H1 (cell line): ENCODE measurements at places on chromosomes 12 and 14.

GRCh38 chr12:13163868-13164635 lies 32.5 kb upstream of the EMP1 start:
- no peak overlapping the region for H3K4me3 ChIP-seq
- DNase-seq = no peak
- no peaks in the 10 kb centered on the region for H3K36me3 ChIP-seq
- no peak overlapping the region for H3K27ac ChIP-seq

DNA sequence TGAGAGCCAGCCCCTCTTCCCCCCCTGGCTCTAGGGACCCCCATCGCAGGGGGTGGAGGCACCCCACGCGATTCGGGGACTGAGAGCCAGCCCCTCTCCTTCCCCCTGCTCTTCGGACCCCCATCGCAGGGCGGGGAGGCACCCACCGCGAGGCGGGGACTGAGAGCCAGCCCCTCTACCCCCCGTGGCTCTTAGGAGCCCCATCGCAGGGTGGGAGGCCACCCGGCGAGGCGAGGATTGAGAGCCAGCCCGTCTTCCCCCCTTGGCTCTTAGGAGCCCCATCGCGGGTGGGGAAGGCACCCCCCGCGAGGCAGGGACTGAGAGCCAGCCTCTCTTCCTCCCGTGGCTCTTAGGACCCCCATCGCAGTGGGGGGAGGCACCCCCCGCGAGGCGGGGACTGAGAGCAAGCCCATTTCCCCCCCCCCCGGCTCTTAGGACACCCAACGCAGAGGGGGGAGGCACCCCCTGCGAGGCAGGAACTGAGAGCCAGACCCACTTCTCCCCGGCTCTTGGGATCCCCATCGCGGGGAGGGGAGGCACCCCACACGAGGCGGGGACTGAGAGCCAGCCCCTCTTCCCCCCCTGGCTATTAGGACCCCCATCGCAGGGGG lies 45.6 kb downstream of the DDX11 start:
- H3K4me1 ChIP-seq = peaks cover 9% of the 10 kb centered on the region
- no peak overlapping the region for H3K27ac ChIP-seq
- H3K36me3 ChIP-seq = no peaks in the 10 kb centered on the region; the same call in 1 of the 2 replicates
- DNase-seq = no peak
- H3K27me3 ChIP-seq = peaks cover 33% of the 10 kb centered on the region

DNA sequence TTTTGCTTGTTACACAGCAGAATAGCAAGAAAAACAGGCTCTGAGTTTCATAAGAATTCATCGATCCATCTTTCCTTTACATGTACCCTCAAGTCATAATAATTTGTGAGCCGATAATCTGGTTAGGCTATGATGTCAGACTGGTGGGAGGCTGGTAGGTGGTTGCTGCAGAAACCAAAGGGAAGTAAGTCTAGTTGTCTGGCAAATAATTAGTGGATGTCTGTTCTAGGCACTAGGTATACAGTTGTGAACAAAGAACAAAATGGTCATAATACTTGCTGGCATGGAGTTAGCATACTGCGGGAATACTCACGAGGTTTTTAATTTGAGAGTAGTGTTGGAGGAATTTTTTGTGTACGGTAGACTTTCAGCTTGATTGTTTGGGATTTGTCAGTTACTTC lies 8.8 kb downstream of the SUSD6 start:
- H3K4me3 ChIP-seq = no peak overlapping the region
- peaks cover 3% of the 10 kb centered on the region for H3K4me1 ChIP-seq
- no peak overlapping the region for H3K27ac ChIP-seq
- no peaks in the 10 kb centered on the region for H3K27me3 ChIP-seq

- no peaks in the 10 kb centered on the region for H3K4me1 ChIP-seq
- H3K27me3 ChIP-seq = no peaks in the 10 kb centered on the region
- H3K36me3 ChIP-seq = no peaks in the 10 kb centered on the region
- no peak overlapping the region for H3K4me3 ChIP-seq
- no peak overlapping the region for H3K27ac ChIP-seq
Measured at GRCh38 chr12:66775871-66776270, 97.0 kb upstream of the GRIP1 start.

GRCh38 chr12:85280165-85280983 lies at the start of gene ALX1:
Gene ALX1, plus strand, starts transcription at chr12:85280220. Its CDS starts 42 bp downstream, at chr12:85280262.
- H3K36me3 ChIP-seq = no peaks in the 10 kb centered on the region
- H3K4me1 ChIP-seq = peaks cover 3% of the 10 kb centered on the region
- H3K27ac ChIP-seq = peak within 1 kb of the TSS; percentile 39; the same call in 1 of the 2 replicates
- peak within 1 kb of the TSS; percentile 68 for H3K4me3 ChIP-seq

- DNase-seq = no peak
- H3K4me3 ChIP-seq = no peak overlapping the region
- H3K27me3 ChIP-seq = no peaks in the 10 kb centered on the region
- H3K27ac ChIP-seq = no peak overlapping the region
- peaks cover 3% of the 10 kb centered on the region; the same call in 1 of the 2 replicates for H3K4me1 ChIP-seq
- peaks cover 6% of the 10 kb centered on the region; the same call in 1 of the 2 replicates for H3K36me3 ChIP-seq
Measured at GRCh38 chr12:32398181-32398580, 1.2 kb upstream of the FGD4 start.

- no peaks in the 10 kb centered on the region for H3K27me3 ChIP-seq
- H3K4me1 ChIP-seq = no peaks in the 10 kb centered on the region
- no peaks in the 10 kb centered on the region for H3K36me3 ChIP-seq
- no peak for DNase-seq
- H3K27ac ChIP-seq = no peak overlapping the region
- H3K4me3 ChIP-seq = no peak overlapping the region
Measured at GRCh38 chr14:37051153-37051552, 121.3 kb downstream of the SLC25A21 start.

- peak overlapping the region; percentile 78; the same call in 1 of the 2 replicates for H3K27ac ChIP-seq
- H3K27me3 ChIP-seq = no peaks in the 10 kb centered on the region
- no peaks in the 10 kb centered on the region for H3K36me3 ChIP-seq
- DNase-seq = no peak
- peak overlapping the region; percentile 34; the same call in 1 of the 2 replicates for H3K4me3 ChIP-seq
Measured at GRCh38 chr12:45234139-45234865, 18.4 kb downstream of the ANO6 start.

DNA sequence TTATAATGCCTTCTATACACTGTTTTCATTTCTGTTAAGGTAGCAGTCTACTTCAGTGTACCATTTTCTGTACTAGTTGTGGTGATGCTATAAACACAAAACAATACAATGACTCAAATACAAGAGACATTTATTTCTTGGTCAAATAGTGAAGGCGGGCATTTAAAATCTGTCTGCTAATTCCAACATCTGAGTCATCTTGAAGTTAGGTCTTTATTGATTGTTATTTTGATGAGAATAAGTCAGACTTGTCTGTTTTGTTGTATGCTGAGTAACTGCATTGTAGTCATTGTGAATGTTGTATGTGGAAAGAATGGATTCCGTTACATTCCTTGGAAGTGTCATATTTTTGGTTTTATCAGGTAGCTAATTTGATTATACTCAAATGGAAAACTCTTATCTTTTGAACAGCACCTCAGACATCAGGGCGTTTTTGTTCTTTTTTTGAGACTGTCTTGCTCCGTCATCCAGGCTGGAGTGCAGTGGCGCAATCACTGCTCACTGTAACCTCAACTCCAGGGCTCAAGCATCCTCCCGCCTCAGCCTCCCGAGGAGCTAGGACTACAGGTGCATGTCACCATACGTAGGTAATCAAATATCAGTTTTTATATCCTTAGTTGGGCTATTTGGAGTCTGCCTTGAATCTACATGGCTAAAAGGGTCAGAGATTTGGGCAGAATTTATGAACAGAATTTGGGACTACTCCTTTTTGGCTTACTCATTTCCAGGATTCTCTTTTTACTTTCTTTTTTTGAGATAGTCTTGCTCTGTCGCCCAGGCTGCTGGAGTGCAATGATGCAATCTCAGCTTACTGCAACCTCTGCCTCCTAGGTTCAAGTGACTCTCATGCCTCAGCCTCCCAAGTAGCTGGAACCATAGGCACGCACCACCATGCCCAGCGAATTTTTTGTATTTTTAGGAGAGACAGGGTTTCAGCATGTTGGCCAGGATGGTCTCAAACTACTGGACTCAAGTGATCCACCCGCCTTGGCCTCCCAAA lies 56.8 kb downstream of the PAPLN start:
- H3K27me3 ChIP-seq = no peaks in the 10 kb centered on the region
- peaks cover 4% of the 10 kb centered on the region; the same call in 1 of the 2 replicates for H3K36me3 ChIP-seq
- no peak overlapping the region for H3K4me3 ChIP-seq
- H3K4me1 ChIP-seq = no peaks in the 10 kb centered on the region

DNA sequence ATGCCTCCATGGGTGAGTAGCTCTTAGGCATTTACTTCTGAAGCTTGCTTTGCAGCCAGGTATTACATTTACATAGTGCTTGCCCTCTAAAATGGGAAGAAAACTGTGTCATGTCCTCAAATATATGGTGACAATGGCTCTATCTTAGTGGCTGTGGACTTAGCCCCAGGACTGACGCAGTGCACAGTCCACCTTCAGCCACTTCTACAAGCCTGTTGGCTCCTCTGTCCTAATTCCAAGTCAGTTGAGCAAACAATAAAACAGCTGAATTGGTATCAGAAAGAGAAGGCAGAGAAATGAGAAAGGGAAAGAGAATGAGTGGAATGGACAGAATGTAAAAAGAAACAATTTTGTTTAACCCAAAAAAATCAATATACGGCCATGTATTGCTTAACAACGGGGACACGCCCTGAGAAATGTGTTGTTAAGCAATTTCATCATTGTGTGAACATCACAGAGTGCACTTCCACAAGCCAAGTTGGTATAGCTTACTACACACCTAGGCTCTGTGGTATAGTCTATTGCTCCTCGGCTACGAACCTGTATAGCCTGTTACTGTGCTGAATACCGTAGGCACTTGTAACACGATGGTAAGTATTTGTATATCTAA lies 93.5 kb downstream of the GRIN2B start:
- no peak overlapping the region for H3K27ac ChIP-seq
- H3K4me3 ChIP-seq = no peak overlapping the region
- no peaks in the 10 kb centered on the region for H3K4me1 ChIP-seq
- DNase-seq = no peak
- no peaks in the 10 kb centered on the region for H3K27me3 ChIP-seq

DNA sequence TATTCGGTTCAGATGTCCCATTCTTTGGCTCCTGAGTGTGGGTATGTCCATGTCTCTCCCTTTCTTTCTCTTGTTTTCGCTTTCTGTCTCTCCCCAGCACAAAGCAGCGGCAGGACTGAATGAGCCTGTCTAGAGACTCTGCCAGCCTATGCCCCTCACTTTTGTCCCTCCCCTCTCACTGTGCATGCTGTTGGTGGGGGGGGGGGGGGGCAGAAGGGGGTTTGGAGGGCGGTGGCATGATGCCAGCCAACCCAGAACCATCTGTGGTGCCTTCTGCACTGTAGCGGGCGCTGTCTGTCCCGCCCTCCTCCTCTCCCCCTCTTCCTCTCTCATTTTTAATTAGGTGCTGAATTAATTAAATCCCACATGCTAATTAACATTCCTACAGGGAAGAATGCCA lies 17.7 kb downstream of the NGDN start:
- no peak for DNase-seq
- no peaks in the 10 kb centered on the region for H3K36me3 ChIP-seq

GRCh38 chr12:113702836-113703235 lies 231.2 kb upstream of the LHX5 start:
- H3K27me3 ChIP-seq = no peaks in the 10 kb centered on the region
- no peaks in the 10 kb centered on the region for H3K36me3 ChIP-seq
- no peak overlapping the region for H3K27ac ChIP-seq
- no peaks in the 10 kb centered on the region for H3K4me1 ChIP-seq
- DNase-seq = no peak

DNA sequence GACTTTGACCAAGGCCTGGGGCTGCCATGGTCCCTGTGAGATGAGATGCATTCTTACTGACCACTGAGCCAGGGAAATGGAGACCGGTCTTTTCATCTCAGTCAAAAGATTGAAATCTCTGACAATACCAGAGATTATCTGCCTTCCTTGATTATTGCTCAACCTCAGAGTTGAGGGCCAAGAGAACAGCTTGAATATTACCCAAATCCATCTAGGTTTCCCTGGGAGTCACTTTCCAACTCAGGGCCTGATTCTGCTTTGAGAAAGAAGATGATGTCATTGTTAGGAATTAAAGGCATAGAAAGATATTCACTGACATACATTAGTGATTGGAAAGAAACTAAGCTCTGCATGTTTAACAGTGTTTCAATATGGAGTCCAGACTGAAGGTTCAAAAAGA lies 515.9 kb upstream of the TBX3 start:
- H3K27ac ChIP-seq = no peak overlapping the region
- H3K4me1 ChIP-seq = no peaks in the 10 kb centered on the region; the same call in 1 of the 2 replicates
- DNase-seq = no peak
- no peak overlapping the region for H3K4me3 ChIP-seq

- H3K4me3 ChIP-seq = no peak overlapping the region
- no peaks in the 10 kb centered on the region for H3K36me3 ChIP-seq
- no peak overlapping the region for H3K27ac ChIP-seq
- H3K27me3 ChIP-seq = no peaks in the 10 kb centered on the region
- peaks cover 15% of the 10 kb centered on the region; the same call in 1 of the 2 replicates for H3K4me1 ChIP-seq
- no peak for DNase-seq
Measured at GRCh38 chr12:19915392-19916195, 452.7 kb upstream of the PDE3A start.

DNA sequence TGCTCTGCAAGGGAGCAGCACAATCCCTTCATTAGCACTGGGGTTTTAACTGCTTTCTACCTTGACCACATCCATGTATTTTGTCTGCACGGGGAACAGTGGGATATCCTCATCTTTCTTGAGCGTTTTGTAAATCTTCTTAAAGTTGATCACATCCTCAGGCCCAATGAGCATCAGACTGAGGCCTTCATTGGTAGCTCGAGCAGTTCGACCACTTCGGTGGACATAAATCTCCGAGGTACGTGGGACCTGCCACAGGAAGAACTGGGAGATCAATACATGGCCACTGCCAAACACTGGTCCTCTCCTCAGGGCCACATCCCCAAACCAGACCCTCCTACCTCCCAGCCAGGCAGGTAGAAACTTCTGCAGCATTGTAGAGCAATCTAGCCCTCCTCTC lies 26.1 kb downstream of the DDX24 start:
- H3K27me3 ChIP-seq = no peaks in the 10 kb centered on the region
- H3K27ac ChIP-seq = no peak overlapping the region
- peaks cover 82% of the 10 kb centered on the region for H3K36me3 ChIP-seq
- H3K4me1 ChIP-seq = no peaks in the 10 kb centered on the region; the same call in 1 of the 2 replicates
- H3K4me3 ChIP-seq = no peak overlapping the region
- DNase-seq = no peak

DNA sequence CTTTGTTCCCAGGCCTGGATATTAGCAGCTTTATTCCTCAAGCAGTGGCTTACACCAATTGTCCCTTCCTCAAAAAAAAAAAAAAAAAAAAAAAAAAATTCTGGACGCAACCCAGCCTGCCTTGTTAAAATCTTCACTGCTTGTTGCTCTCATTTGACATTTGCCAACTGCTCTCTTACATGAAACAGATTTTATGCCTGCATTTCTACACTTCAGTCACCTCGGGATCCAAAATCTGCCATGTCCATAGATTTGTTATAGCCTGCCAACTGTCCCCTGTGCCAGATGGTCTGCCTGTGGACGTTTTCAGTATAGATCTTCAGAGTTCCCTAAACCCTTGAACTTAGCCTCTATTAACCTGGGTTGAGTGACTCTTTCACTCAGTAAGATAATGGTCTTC lies 651.5 kb downstream of the FSCB start:
- no peaks in the 10 kb centered on the region for H3K36me3 ChIP-seq
- H3K27ac ChIP-seq = no peak overlapping the region
- DNase-seq = no peak
- H3K4me1 ChIP-seq = no peaks in the 10 kb centered on the region
